Body of pancreas (tissue), 4 donors: ENCODE measurements at places on chromosomes 6 and 20. TPM values are rescaled to one million over a fixed set of nuclear protein-coding genes. Genes with fewer than 3 reads are reported as not detected.

DNA sequence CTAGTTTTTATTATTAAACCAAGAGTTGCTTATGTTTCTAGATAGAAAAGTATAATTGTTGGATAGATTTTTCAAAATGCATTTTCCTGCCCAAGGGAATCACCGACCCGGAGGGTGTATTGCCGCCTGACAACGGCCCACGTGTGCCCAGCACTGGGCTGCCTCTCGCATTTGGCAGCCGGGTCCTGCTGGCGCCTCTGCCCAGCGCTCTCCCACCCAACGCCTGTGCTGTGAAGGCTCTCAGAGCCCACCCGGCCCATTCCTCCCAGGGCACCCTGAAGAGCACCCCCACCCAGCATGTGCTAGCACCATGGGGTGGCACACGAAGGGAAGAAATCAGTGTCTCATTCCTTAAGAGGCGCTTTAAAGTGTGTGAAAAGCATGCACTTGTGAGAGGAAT, 88.3 kb upstream of the AFDN start:
- no peak for DNase-seq

DNA sequence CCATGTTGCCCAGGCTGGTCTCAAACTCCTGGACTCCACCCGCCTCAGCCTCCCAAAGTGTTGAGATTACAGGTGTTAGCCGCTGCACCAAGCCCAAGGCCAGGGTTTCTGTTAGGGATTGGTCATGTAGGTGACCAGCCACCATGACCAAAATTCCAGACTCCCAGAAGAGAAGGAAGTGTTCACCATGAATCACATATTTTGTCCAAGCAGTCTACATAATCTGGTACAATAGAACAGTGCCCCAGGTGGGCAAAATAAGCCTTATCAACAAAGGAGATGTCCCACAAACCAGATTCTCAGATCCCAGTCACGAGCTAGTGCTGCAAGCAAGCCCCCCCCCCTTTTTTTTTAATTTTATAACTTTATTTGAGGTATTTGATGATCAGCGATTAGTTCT, 20.0 kb downstream of the ZNF341 start:
- DNase-seq: no peak

- DNase-seq: no peak
Observed at GRCh38 chr20:61805781-61806180, 259.9 kb downstream of the TAF4 start.

GRCh38 chr6:31578184-31579118, 3.1 kb downstream of the TNF start:
- DNase-seq: peak; percentile 66

- no peak for DNase-seq
Observed at GRCh38 chr6:44051515-44051914, 75.7 kb downstream of the MRPL14 start.

- no peak for DNase-seq
Observed at GRCh38 chr20:21353236-21353635, 44.1 kb downstream of the NKX2-4 start.

GRCh38 chr6:158629367-158630221, 14.9 kb downstream of the DYNLT1 start:
- DNase-seq: peak; percentile 58

POFUT1 gene
- total RNA-seq: 12.2 TPM

OR2H2 gene
- total RNA-seq: not detected
